ENCODE measurements at places on chromosomes 13 and 19.
A peak's percentile ranks its signal among the peaks of the same experiment; 100 is the strongest.

DNA sequence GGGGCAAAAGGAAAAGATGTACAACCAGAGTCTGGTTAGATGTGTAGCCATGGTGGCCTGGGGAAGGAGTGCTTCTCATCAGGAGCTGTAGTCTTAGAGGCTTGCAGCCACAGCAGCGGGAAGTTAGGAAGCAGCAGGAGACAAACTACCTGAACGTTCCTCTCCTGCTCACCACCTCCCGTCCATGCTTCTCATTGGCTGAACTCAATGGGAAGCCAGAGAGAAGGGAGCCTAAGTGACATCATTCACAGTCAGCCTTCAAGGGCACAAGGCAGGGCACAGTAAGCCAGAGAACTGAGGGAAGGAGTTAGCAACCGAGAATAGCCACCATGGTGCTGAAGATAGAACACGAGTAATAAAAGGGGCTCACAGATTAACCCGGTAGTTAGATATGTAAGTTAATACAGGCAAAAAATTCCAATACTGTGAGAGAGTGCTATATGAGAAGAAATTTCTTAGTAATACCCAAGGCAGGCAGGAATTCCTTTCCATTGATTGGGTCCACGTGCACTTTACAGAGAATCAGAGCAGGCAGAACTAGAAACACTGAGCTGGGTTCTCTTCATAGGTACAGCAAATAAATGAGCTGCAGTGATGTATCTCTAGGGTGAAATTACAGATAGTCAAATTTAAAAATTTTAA lies 391.5 kb upstream of the DACH1 start:
- no peak for DNase-seq

DNA sequence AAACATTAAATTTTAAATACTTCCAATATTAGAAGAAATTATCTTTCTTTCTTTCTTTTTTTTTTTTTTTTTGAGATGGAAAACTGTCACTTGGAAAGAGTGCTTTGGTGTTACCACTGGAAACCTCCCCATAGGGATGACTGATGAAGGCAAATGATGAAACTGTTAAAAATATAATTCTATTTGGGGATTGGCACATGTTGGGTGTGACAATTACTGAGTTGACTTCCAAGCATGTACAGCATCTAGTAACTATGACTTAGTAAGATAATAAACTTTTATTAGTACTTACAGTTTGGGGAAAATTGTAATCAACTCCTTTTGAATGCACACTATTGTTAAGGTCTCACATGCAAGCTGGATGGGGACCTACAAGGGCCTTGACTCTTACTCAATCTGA lies 592.5 kb downstream of the KCTD12 start:
- no peak for DNase-seq

DNA sequence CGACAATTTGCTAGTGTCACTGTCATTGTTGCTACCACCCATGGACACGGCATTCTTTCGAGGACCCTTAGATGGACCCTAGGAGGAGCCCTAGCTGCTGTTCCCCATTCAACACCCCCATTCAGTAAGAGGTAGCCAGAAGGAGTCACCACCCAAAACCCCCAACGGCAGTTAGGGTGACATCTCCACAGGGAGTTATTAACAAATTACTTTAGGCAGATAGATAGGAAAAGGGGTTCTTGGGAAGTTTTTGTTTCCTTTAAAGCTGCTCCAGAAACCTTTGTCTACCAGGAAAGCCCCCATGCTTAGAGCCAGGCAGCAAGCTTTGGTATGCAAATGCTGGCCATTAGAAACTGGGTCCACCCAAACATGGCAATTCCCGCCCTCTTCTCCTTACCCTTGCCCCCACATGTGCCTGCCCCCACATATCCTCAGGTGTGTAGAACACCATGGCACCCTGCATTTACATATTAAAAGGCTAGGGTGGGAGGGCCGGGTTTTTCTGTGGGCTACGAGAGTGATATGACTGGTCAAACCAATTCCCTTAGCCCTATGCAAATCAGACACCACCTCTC lies 190.9 kb downstream of the SLITRK6 start:
- no peak for DNase-seq

DNA sequence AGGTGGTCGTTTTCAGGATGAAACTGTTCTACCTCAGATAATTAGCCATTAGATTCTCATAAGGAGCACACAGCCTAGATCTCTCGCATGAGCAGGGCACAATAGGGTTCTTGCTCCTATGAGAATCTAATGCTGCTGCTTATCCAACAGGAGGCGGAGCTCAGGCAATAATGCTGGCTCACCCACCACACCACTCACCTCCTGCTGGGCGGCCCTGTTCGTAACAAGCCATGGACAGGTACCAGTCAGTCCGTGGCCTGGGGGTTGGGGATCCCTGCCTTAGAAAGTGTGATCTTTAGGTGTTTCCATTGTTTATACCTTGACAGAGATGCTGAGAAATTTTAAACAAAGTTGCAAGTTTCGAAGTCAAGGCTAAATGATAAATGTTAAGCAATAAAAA lies 344.6 kb upstream of the HTR2A start:
- no peak for DNase-seq

GRCh38 chr19:39211731-39212374 lies 7.8 kb upstream of the SYCN start:
- DNase-seq, result no peak

DNA sequence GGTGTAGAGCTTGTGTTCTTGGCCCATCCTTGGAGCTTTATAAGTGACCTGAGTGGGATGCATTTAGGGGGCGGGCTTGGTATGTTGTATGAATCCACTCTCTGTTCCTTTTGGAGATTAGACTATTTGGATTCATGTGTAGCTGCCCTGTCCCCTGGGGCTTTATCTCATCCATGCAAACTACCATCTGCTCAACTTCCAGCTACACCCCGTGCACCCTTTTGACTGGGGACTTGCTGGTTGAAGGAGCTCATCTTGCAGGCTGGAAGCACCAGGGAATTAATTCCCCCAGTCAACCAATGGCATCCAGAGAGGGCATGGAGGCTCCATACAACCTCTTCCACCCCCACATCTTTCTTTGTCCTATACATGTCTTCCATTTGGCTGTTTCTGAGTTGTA lies 6.1 kb downstream of the CLEC4M start:
- no peak for DNase-seq

DNA sequence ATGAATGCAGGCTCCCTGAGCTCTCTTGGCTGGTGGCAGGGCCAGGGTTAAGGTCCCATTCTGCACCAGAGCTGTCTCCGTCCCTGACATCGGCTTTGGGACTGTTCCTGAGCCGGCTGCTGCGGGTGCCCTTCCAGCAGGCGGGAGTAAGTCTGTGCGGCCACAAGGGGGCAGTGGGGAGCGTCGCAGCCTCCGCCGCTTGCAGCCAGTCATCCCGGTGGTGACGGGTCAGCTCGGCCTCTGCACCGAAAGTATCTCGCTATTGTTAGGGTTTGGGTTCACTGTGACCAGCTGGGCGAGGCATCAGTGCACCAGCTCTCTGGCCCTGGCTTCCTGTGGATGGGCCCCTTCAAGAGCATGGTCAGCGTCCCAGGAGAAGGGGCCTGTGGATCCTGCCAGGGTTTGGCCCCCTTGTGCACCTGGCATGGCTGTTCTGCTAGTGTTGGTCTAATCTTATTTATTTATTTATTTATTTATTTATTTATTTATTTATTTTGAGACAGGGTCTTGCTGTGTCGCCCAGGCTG lies 15.1 kb downstream of the NDUFB7 start:
- DNase-seq, result peak; percentile 92

GRCh38 chr19:50383001-50383851 lies 921 bp upstream of the POLD1 start:
- no peak for DNase-seq

- no peak for DNase-seq
These were observed 23.4 kb downstream of the RASL11A start for GRCh38 chr13:27293873-27294515.

- DNase-seq, result no peak
These were observed 1007.2 kb downstream of the PCDH9 start for GRCh38 chr13:66222926-66223325.

DNA sequence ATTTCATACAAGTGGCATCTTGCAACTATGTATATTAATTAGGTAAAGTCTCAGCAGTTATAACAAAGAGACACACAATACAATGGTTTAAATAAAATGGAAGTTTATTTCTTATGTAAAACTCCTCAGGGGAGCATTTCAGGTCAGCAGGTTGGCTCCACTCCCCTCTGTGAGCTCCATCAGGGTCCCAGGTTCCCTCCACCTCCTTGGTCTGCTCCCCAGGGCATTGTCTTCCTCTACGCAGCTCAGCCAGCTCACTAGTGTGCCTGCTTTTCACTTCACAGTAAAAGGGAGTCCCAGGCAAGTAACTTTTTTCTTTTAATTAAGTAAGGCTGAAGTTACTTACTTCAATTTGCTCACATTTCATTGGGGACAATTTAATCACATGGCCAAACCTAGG lies 135.3 kb upstream of the FNDC3A start:
- no peak for DNase-seq

DNA sequence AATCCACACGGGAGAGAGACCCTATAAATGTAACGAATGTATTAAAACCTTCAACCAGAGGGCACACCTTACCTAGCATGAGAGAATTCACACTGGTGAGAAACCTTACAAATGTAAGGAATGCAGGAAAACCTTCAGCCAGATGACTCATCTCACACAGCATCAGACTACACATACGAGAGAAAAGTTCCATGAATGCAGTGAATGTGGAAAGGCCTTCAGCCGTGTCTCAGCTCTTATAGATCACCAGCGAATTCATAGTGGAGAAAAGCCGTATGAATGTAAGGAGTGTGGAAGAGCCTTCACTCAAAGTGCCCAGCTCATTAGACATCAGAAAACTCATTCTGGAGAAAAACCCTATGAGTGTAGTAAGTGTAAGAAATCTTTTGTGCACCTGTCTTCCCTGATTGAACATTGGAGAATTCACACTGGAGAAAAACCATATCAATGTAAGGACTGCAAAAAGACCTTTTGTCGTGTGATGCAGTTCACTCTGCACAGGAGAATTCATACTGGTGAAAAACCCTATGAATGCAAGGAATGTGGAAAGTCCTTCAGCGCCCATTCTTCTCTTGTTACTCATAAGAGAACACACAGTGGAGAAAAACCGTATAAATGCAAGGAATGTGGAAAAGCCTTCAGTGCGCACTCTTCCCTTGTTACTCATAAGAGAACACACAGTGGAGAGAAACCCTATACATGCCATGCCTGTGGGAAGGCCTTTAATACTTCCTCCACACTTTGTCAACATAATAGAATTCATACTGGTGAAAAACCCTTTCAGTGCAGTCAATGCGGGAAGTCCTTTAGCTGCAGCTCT lies 16.0 kb downstream of the ZNF582 start:
- DNase-seq, result no peak

DNA sequence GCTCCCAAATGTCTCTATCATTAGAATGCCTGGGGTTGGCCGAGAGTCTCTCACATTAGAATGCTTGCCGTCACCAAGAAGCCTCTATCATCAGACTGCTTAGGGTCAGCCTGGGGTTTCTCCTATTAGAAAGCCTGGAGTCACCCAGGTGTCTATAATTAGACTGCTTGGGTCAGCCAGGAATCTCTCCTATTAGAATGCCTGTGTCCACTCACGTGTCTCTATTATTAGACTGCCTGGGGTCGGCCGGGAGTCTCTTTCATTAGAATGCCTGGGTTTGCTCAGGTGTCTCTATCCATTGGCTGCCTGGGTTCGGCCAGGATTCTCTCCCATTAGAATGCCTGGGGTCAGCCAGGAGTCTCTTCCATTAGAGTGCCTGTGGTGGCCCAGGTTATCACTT lies 1453.1 kb downstream of the UQCRFS1 start:
- DNase-seq, result no peak

GRCh38 chr13:23473221-23473620 lies 39.7 kb upstream of the SACS start:
- DNase-seq, result no peak

GRCh38 chr19:50329146-50329925 lies at the start of gene KCNC3:
TSS of gene KCNC3 (minus strand) at chr19:50329377. CDS start at chr19:50329082, 295 bp downstream.
- DNase-seq, result peak; percentile 93

GRCh38 chr13:70505809-70506208 lies 397.6 kb upstream of the KLHL1 start:
- DNase-seq, result no peak

- DNase-seq, result no peak
These were observed 34.0 kb downstream of the KLF5 start for GRCh38 chr13:73092829-73093228.

- DNase-seq, result no peak
These were observed 336.5 kb downstream of the MZT1 start for GRCh38 chr13:72390909-72391308.

DNA sequence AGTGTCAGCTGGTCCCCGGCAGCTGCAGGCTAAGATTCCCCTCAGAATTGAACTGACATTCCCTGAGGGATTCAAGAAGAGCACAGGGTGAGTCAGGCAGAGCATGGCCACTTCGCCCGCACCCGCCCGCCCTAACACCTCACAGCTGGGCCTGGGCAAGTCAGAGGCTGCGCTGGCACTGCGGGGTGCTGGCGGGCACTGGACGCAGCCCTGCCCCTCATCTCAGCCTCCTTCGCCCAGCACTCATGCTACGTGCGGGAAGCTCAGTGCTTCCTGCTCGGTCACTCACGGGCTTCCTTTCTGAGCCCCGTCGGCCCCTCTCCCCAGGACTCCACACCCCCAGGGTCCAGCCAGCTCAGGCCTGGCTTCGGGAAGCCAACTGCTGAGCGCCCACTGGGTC lies 56.9 kb downstream of the MLLT1 start:
- DNase-seq, result no peak

DNA sequence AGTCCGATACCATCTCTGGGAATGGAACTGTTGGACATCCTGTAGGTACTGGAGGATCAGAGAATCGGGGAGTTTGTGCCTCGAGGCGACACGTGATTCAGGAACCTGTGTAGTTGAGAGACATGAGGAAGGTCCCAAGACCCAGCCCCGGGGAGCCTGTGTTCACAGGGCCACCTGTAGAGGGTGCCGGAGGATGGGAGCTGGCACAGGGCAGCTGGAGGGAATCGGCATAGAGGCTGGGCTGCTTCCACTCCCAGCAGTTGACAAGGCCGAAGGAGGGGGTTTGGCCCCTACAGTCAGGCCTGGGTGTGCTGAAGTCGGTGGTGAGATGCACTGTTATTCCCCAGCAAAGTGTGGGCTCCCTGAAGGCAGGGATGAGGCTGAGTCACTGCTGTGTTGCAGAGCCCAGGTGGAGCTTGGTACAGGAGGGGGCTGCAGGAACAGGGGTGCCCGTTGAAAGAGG lies 2.5 kb upstream of the ISYNA1 start:
- DNase-seq, result peak; percentile 52

DNA sequence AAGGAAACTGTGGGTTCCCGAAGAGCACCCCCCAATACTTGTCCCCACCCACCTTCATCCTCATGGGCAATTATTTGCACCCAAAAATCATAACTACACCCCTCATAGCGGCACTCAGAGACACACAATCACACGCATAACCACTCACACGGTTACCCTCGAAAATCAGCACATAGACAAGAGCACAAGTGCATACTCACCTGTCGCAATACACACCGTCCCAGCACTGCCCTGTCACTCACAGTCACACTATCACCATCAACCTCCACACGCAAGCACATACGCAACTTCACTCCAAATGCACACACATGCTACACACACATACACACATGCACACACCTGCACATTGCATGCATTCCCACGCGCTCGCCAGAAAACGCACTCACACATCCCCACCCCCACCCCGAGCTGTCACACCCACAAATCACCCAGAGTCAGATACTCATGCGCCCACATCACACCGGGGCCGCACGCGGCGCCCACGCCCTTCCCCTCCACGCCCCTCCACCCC lies 535 bp downstream of the COL5A3 start:
- no peak for DNase-seq
